ENCODE measurements at places on chromosomes 16 and 17.

GRCh38 chr17:32288615-32289014 is 23.0 kb downstream of the RHBDL3 start:
- no peak for DNase-seq

DNA sequence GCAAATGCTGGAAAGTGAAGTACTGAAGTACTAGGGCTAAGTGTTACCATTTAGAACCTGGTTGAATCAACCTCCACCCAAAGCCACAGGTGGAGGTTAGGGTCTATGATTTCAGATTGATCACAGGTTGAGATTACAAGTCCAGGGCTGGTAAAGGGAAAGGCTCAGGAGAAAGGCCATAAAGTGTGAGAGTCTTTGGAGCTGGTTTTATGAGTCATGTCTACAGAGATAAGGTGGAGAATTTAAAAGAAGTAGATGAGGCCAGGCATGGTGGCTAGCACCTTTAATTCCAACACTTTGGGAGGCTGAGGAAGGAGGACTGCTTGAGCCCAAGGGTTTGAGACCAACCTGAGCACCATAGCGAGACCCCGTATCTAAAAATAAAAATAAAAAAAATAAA is 221.7 kb upstream of the CDH11 start:
- DNase-seq: no peak

DNA sequence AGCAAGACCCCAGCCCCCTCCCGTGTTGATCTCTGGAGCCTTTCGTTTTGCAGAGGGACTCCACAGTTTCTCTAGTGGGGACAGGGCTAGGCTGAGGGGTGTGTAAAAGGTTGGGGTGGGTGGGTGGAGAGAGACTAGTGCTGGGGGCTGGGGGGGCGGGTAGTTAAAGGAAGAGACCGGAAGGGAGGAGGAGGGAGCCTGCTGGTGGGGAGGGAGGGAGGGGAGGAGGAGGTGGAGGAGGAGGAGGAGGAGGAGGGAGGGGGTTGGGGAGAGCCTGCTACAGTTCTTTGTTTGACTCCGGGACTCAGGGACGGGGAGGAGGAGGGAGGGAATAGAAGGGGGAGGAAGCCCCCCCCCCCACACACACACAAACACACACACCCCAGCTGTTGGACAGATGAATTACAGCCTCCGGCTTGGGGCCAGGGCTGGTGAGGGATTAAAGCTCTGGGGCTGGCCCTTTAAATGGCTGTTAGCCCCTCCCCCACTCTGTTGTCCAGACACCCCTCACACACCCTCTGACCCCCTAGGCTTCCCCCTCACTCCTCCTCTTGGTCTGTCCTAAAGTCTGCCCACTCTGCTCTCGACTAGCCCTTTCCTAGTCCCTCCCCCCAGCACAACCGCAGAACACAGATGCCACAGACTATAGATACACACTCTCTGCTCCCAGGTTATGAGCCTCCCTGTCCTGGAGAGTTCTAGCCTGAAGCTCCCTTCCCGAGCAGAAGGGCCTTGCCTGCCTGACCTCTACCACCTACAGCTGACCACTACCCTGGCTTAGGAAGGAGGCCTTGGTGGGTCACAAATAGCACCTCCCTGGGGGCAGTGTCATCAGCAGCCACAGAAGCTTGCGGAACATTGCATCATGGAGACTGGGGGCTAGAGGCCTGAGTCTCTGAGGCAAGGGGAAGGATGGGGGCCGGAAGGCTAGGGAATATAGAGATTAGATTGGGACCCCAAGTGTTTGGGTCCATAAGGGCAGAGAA is 4.4 kb downstream of the KDM6B start:
- peak; percentile 69 for DNase-seq

GRCh38 chr16:54953461-54953860 is 22.8 kb downstream of the IRX5 start:
- DNase-seq: no peak

DNA sequence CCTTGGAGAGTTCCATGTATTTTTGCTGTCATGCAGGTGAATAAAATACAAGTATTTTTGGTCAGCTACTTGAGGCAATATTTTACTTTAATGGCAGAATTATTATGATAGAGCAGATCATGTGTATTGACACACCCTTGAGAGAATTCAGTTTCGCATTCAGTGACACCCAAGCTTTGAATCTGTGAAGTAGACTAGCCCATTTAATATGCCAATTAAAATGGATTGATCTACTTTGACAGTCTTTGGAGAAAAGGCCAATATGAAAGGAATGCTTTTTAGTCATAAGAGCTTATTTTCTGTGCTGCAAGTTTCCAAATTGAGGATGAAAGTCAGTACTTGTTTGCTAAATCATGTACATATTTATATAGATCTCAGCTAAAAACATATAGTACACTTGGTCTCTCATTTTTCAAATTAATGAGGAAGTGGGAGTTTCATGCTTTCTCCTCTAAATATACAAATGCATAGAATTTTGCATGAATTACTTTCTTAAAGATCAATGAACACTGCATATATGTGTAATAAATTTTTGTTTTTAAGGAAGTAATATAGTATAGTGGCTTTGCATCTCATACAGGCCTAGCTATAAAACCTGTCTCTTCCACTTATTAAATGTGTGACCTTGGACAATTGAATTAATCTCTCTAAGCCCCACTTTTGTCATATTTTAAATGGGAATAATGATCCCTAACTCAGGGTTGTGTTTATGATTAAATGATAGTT is 161.5 kb downstream of the PHKB start:
- DNase-seq: no peak

DNA sequence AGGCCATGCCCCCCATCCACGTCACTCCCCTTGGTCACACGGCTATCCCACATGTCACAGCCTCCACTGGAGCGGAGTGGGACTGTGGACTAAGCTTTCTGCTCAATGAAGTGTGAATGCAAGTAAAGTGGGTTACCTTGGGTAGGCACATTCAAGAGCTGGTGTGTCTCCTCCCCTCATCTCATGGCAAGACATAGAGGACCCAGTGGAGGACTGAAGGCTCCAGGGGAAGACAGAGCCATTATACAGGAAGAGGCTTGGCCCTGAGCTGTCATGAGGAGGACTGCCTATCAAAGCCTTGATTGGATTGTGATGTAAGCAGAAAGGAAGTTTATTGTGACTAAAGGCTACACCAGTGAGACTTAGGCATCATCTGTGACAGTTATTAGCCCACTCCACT is 129.2 kb upstream of the CCL2 start:
- DNase-seq: no peak

DNA sequence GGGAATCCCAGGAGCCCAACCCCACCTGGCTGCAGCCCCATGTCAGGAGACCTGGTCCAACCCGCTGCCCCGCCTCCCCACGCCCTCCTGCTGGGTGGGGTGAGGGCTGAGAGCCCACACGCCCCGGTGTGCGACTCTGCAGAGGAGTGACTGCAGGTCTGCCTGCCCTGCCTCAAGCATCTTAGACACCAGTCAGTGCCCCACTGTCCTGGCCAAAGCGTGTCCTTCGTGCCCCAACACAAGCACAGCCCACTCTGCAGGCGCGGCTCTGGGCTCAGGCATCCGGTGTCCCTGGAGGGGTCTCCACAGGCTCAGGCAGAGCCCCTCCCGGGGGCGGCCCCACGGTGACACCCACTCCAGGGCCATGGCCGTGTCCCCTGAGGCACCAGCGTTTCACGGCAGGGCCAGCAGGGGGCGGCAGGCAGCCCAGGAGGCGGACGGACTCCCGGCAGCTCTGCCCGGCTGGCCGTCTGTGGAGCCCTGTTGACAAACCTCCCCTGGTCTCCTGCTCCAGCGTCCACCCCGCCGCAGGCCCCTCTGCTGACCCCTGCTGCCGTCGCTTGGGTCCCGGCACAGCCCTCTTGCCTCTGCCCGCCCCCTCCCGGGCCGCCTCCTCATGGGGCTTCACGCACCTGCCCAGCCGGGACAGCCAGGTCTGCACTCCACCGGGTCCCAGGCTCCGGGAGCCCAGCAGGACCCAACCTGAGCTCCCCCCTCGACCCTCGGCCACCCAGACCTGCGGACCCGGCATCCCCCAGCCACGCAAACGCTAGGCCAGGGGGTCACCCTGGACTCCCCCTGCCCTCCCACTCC is 8.6 kb upstream of the UBE2I start:
- DNase-seq: peak; percentile 87

DNA sequence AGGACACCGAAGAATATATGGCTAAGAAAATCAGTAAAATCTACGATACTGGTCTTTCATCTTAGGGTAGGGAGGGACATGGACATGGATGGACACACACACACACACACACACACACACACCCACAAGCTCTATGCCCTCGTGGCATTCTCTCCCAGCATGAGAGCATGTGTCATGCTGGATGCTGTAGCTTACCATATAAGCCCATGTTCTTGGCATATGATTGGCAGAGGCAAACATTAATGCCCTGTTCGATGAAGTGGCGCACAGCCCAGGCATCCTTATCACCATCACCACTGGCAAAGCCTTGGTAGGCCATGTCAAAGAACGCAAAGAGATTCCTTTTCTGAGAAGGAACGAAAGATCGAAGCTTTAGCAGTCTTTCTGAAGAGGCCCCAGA is 17.6 kb downstream of the GOT2 start:
- DNase-seq: no peak

GRCh38 chr17:80565343-80566053 is 20.9 kb downstream of the RPTOR start:
- no peak for DNase-seq

GRCh38 chr17:37737971-37738370 is 6.9 kb downstream of the HNF1B start:
- no peak for DNase-seq

- peak; percentile 68 for DNase-seq
These were observed 48.5 kb upstream of the HELZ start for GRCh38 chr17:67293251-67294203.

GRCh38 chr16:73064212-73064993 is 16.5 kb upstream of the ZFHX3 start:
- DNase-seq: peak; percentile 50

DNA sequence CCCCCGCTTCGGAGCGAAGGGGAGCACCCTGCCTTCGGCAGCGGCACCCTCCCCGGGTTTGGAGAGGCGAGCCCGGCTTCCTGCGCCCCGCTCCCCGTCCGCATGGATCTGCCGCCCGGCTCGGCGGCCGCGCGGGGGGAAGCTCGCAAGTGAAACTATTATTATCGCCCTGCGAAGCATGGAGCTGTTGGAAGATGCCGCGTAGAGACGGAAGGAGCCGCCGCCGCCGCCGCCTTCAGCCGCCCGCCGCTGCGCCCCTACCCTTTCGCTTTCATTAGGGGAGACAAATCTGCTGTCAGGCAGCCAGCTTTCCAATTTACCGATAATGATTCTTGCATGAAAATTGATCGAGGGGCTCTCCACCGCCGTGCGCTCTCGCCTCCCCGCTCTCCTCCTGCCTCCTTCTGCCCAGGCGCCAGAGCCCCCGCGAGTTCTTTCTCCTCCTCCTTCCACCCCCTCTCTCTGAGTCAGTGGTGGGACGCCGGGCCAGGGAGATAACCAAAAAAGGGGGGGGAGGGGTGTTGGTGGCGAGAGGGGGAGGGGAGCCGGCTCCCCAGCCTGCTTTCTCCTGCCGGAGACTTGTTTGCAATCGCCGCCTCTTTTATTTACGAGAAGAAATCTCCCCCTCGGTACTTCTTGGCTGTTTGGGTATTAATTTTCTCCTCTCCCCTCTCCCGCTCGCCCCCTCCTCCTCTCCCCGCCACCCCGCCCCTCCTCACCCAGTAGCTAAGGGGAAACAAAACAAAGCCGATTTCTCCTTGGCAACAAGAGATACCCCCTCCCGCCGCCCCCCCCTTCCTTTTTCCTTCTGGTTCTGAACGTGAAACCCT is 58.0 kb upstream of the GSE1 start:
- peak; percentile 68 for DNase-seq

GRCh38 chr17:9729735-9730420 is 61.5 kb downstream of the DHRS7C start:
- DNase-seq: no peak

- DNase-seq: no peak
These were observed 1029.6 kb downstream of the CDH11 start for GRCh38 chr16:64092271-64092670.

- DNase-seq: no peak
These were observed 6.8 kb downstream of the NAE1 start for GRCh38 chr16:66824006-66824405.

DNA sequence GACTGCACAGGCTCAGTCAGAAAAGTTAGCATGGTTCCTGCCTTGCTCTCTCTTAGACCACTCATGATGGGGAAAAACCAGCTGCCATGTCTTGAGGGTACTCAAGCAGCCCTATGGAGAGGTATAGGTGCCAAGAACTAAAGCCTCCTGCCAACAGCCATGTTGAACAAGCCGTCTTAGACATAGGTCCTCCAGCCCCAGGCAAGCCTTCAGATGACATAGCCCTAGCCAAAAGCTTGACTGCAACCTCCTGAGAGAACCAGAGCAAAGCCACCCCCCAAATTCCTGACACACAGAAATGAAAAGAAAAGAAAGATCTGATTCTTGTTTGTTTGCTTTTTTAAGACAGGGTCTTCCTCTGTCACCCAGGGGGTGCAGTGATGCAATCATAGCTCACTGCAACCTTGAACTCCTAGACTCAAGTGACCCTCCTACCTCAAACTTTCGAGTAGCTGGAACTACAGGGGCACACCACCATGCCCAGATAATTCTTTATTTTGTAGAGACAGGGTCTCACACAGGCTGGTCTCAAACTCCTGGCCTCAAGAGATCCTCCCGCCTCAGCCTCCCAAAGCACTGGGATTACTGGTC is 36.3 kb downstream of the CMTM3 start:
- no peak for DNase-seq

- DNase-seq: no peak
These were observed 2.9 kb downstream of the ABCA3 start for GRCh38 chr16:2337431-2338296.

Data from mucosa of descending colon (tissue), 3 donors.